Activated naive CD4-positive, alpha-beta T cell (primary cell): ENCODE measurements at places on chromosomes 1 and 21.

DNA sequence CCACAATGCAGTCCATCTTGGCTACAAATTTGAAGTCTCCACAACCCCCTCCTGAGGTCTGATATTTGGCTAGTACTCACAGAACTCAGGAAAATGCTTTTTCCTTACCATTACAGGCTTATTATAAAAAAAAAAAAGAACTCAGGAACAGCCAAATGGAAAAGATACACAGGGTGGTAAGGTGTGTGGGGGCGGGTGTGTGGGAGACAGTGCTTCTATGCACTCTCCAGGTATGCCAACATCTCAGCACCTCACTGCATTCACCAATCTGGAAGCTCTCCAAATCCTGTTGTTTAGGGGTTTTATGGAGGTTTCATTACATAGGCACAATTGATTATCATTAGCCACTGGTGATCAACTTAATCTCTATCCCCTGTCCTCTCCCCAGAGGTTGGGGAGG, 126.9 kb downstream of the FAF1 start:
- DNase-seq: no peak

- DNase-seq: no peak
Measured at GRCh38 chr1:165686121-165686970, 12.0 kb downstream of the ALDH9A1 start.

DNA sequence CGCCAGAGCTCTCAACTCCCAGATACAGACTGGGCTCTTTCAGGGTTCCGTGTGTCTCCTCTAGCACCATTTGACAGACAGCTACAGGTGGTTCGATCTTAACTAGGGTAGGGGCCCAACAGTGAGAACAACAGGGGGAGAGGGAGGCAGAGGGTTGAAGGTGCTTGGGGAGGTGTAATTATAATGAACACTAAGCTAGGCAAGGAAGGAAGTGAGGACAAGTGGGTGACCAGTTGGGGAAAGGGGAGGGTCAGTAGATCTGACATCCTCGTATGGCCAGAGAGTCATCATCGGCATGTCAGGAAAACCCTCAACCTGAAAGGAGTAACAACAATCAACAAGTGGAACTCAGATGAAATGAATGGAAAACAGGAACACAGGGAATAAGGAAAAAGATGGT, 22.8 kb downstream of the GLIS1 start:
- no peak for DNase-seq

DNA sequence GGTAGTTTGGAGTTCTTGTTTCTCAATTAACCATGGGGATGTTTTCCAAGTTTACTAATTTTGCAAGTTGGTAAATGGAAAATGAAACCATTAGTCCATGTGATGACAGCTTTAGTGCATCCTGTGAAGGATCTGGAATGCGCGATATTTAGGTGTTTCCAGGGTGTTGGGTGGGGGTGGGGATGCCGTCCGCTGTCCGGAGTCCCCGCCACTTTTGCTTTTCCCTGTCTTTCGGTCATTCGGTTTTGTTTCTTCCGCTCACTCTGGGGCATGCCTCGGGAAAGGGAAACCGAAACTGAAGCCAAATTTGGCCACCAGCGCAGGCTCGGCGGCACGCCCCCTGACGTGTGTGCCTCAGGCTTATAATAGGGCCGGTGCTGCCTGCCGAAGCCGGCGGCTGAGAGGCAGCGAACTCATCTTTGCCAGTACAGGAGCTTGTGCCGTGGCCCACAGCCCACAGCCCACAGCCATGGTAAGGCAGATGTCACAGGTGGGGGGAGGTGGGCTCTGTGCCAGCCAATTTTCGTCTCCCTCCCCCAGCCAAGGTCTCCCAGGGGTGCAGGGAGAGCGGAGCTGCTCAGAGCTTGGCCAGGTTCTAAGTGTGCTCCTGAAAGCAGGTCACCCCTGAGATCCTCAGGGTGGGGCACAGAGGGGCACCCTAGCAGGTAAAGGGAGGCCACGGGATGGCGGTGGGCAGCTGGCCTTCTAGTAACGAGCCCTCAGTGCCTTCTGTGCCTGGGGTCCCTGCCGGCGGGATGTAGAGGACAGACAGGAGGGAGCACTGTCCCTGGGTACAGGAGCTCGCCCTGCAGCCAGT, at the start of gene ISG15:
Gene ISG15 (plus strand): TSS at position 393 of the 817 bp plus-strand sequence. CDS start 77 bp downstream, at position 470.
- peak; percentile 51 for DNase-seq

DNA sequence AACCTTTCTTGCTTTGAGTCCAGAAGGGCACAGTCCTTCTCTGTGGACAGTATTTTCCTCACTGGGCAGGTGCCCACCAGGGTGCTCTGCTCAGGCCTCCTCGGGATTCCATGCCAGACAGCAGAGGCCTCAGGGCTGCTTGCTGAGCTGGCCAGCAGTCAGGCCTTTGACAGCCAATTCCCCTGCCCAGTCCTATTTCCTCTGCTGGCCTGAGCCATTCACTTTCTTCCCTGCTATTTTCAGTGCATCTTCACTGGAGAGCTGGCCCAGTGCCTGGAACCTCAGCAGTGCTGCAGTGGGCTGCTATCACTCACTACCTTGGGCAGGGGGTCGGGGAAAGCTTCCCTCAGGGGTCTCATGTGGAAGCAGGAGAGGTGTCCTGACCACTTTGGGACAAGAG, 33.2 kb downstream of the KCNA10 start:
- DNase-seq: no peak

GRCh38 chr21:41536076-41536826, 28.3 kb upstream of the TMPRSS2 start:
- DNase-seq: no peak

- no peak for DNase-seq
Measured at GRCh38 chr1:158311066-158311465, 20.3 kb downstream of the CD1B start.

DNA sequence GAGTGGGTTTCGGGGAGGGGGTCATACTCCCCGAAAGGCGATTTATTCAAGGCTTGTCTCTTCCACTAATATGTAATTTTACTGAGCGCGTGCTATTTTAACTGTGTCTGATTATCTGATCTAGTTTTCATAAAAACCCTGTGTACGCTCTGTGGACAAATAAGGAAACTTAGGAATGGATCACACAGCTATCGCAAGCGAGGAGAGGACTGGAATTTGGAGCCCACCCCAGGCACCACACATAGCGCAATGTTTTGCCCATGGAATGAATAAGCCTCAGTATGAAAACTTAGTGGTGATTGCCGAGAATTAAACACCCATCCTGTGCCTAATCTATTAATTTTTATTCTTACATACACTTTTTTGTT, 9.8 kb upstream of the RAB42 start:
- no peak for DNase-seq

DNA sequence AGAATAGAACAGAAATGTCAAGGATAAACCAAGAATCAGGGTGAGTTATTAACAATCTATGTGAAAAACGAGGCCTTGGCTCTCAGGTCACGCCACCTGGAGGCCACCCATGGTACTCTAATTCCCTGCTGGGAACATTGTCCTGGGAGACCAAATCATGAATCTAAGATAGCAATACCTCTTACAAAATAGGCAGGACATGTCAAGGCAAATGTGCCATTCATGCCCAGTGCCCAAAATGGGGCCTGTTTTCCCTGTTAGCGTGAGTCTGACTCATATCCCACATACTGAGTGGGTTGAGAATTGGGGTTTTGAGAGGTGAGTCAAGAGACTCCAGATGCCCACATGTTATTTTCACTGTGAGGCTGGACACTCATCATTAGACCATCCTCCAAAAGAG, 380.8 kb downstream of the HHIPL2 start:
- no peak for DNase-seq

- no peak for DNase-seq
Measured at GRCh38 chr1:50644447-50645105, 221.3 kb upstream of the DMRTA2 start.

DNA sequence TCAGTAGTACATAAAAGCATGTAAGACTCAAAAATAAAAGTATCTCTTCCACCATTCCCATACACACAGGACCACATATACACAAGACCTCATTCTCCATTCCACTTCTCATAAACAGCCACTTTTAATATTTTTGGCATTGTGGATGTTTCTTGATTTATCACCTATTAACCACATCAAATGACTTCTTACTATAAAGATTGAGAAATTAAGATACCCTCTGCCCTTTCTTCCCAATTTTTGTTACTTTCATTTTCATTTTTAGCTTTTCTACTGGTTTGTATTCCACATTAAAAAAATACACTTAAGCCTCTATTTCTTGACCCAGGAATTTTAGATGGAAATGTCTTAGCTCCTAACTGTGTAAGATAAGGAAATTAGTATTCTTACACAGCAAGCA, 22.8 kb downstream of the AKT3 start:
- no peak for DNase-seq

DNA sequence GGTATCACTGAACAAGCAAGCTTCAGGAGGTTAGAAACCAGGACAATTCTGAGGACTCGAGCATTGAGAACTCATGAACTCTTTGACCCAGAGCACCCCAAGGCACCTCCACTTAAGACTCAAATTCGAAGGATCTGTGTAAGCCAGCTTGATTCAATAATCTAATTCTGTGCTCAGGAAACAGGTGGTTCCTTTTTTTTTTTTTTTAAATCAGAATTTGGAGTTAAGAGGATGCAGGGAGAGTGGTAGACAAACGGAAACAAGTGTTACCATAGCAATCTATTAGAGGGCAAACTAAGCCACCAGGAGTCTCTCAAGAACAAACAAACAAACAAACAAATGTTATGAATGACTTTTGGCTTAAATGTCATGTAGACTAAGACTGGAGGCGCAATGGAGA, 53.8 kb upstream of the DPH5 start:
- DNase-seq: no peak

DNA sequence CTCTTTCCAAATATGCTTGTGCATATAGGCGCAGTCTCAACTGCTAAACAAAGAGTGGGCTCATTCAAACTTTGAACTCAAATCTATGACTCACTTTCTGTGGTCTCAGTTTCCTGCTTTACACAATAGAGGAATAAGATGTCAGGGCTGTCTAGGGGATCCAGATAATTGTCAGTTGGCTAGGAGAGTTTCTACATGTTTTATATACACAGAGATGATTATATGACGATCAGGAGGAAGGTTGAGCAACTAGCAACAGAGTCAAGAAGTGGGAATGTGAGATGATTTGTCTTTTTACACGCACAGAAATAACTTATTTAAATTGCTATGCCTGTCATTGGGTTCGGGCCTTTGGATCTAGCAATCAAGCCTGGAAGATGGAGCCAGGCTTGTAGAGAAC, 299.4 kb upstream of the LYPLAL1 start:
- DNase-seq: no peak

GRCh38 chr1:9038881-9039760, 12.9 kb upstream of the SLC2A7 start:
- no peak for DNase-seq

DNA sequence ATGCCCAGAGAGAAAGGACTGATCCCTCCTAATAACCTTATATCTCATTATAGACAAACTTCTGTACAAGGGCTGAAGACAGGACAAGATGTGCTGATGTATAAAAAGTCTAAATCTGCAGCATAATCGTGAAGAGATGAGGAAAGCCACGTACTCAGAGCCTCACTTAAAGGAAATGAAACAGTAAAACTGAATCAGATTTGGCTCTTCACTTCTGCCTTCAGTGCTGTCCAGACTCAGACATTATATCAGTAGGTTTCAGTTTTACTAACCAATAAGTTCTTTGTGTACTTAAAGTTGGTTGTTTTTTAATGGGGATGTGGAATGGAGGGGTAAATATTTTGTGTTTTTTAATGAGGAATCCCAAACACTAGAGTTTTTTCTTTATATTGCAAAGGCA, 45.3 kb upstream of the RGS1 start:
- no peak for DNase-seq

DNA sequence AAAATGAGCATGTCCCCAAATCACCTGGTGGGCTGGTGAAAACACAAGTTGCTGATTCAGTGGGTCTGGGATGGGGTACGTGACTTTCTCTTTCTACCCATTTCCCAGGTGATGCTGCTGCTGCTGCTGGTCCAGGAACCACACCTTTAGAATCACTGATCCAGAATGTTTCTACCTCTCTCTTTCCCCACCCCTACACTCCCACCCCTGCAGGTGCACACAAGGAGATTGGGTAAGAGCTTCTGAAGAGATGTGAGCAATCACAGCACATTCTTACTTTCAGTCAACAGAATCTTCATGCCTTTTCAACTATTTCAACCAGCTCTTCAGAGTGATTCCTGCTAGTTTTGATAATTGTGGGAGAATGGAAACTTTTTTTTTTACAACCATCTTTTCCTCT, 130.9 kb downstream of the LMX1A start:
- no peak for DNase-seq

- DNase-seq: no peak
Measured at GRCh38 chr21:43297391-43297981, 128.7 kb downstream of the CRYAA start.

- DNase-seq: no peak
Measured at GRCh38 chr1:203145321-203146041, 18.0 kb downstream of the ADORA1 start.

DNA sequence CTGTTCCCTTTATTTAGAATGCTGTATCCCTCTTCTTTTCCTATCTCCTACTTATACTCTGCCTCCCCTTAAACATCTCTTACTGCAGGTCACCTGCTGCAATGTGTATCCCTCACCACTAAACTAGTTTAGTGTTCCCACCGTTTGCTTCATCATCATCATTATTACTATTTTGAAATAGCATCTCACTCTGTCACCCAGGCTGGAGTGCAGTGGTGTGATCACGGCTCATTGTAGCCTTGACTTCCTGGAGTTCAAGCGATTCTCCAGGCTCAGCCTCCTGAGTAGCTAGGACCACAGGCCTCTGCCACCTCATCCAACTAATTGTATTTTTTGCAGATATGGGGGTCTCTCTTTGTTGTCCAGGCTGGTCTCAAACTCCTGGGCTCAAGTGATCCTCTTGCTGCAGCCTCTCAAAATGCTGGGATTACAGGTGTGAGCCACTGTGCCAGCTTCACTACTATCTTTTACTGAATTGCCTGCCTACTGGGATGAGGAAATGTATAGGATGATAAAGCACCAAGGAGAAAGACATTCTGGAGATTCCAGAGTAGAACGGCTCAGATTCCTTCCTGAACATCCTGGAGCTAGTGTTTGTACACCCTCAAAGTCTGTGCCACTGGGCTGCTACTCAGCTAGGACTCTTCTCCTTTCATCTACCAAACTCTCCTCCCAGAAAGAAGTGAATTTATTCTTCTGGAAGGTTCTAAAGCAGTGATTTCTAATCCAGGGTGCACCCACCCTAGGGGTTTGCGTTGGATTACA, 8.6 kb upstream of the IFNAR1 start:
- no peak for DNase-seq

- DNase-seq: no peak
Measured at GRCh38 chr1:53575141-53575954, 116.1 kb downstream of the DMRTB1 start.

DNA sequence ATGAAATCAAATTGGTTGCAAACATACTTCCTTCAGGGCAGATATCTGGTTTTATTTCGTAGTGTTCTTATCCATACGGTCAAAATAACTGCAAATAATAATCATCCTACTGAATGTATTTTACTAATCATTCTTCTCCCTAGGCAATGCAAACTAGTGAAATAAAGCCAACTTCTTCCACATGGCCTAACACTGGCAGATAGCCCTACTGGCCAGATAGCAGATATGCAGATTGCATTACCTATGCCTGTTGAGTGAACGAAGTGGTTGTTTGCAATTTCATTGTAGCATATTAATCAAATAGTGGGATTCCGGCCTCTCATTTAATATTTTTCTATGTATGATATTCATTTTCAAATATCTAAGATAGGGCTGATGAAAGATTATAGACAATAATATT, 116.2 kb downstream of the CENPF start:
- no peak for DNase-seq
